Putamen (tissue), 1 donor: ENCODE measurements at places on chromosomes 11 and 22.

GRCh38 chr11:90447618-90448017, 224.8 kb upstream of the CHORDC1 start:
- DNase-seq = no peak

GRCh38 chr22:19405133-19405532, 26.4 kb downstream of the HIRA start:
- no peak for DNase-seq

DNA sequence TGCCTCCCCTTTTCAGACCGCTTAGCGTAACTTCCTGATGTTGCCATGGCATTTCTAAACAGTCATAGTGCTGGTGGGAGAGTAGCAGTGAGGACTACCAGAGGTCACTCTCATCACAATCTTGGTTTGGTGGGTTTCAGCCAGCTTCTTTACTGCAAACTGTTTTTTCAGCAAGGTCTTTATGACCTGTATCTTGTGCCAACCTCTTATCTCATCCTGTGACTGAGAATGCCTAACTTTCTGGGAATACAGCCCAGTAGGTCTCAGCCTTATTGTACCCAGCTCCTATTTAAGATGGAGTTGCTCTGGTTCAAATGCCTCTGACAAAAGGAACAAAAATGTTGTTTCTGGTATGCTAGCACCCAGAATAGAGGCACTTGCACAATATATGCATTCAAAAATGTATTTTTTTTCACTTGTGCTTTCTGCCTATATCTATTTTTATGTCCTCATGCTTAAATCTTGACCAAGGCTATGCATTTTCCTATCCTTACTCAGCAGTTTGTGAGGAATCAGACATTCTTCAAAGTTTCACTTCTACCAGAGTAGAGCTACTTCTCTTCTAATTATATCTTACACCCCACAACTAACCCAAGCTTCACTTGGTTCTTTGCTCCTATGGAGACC, 16.1 kb upstream of the OR51M1 start:
- no peak for DNase-seq

- no peak for DNase-seq
Observed at GRCh38 chr11:5507177-5507932, 2.4 kb downstream of the UBQLN3 start.

GRCh38 chr11:130897262-130898182, 18.8 kb downstream of the SNX19 start:
- DNase-seq = peak; percentile 75

GRCh38 chr22:49668402-49668801, 159.3 kb downstream of the BRD1 start:
- no peak for DNase-seq

GRCh38 chr11:13262096-13262495, 15.5 kb upstream of the BMAL1 start:
- DNase-seq = no peak

GRCh38 chr11:199782-200181, 6.9 kb downstream of the SCGB1C1 start:
- DNase-seq = no peak

- no peak for DNase-seq
Observed at GRCh38 chr11:74681686-74682651, 49.3 kb downstream of the CHRDL2 start.

DNA sequence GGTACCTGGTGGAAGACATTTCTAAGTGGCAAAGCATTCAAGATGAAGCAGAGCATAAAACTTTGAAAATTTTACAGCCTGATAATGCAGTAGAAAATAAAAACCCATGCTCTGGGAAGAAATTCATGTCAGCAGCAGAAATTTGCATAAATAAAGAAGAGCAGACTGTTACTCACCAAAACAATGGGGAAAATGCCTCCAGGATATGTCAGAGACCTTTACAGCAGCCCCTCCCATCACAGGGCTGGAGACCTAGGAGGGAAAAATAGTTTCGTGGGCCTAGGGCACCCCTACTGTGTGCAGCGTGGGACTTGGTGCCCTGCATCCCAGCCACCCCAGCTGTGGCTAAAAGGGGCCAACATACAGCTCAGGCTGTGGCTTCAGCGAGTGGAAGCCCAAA, 5.4 kb upstream of the DKK3 start:
- DNase-seq = no peak

DNA sequence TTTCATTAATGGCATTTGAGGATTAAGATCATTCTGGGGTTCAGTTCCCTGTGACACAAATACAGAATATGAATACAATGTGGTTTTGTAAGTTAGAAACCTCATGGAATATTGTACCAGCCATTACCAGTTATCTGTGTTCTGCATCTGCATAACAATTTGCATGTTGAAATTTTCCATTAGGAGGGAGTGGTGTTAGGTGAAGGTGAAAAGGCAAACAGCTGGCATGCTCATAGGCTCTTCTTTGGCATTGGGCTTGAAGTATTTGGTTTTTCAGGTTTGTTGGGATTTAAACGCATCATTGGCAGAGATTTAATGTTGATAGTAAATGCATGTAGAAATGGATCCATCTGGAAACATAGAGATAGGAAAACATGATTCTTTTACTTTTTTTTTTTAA, 18.6 kb downstream of the RTN3 start:
- no peak for DNase-seq

GRCh38 chr11:6864438-6864837, 1.6 kb downstream of the OR10A2 start:
- peak; percentile 9 for DNase-seq

GRCh38 chr11:34366522-34366921, 8.7 kb upstream of the ABTB2 start:
- DNase-seq = no peak

- DNase-seq = no peak
Observed at GRCh38 chr11:35974882-35975589, 31.2 kb downstream of the LDLRAD3 start.

DNA sequence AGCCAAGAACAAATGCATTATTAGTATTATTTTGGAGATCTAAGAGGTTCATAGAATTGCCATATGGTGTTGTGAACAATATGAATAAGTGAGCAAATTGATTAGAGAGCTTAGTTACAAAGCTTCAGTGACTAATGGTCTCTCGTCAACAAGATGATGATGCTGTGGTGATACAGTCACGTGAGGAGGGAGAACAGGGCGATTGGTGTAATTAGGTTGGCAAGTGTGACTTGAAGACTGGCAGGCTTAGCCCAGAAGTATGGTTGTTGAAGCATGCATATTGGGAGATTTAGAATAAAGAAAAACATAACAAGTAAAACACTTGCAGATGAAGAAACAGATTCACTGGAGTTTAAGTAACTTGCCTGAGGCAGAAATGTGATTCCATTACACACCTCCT, 100.6 kb upstream of the SORL1-AS1 start:
- no peak for DNase-seq

DNA sequence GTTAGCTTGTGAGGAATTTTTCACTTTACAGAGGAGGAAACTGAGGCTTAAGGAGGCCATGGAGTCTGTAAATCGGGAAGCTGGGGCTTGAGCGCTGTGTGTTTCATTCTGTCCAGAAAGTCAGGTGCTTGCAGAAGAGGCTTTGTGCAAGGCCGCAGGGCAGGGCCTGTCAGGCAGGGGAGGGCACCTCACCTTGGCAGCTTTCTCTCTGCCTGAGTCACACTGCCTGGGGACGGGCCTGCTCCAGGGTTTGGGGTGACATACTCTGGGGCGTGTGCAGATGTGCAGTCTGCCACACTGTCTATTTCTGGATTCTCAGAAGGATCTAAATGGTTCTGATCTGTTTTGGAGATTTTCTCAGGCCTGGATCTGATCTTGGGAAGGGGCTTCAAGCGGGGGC, 8.4 kb downstream of the INCENP start:
- DNase-seq = no peak

GRCh38 chr11:4087551-4087950, 7.0 kb upstream of the RRM1 start:
- no peak for DNase-seq

GRCh38 chr11:33045551-33046255, 6.3 kb downstream of the TCP11L1 start:
- DNase-seq = no peak

- no peak for DNase-seq
Observed at GRCh38 chr11:80873310-80873999, 1432.6 kb upstream of the TENM4 start.

- DNase-seq = peak; percentile 63
Observed at GRCh38 chr11:120832481-120833238, 191.2 kb upstream of the TBCEL start.

DNA sequence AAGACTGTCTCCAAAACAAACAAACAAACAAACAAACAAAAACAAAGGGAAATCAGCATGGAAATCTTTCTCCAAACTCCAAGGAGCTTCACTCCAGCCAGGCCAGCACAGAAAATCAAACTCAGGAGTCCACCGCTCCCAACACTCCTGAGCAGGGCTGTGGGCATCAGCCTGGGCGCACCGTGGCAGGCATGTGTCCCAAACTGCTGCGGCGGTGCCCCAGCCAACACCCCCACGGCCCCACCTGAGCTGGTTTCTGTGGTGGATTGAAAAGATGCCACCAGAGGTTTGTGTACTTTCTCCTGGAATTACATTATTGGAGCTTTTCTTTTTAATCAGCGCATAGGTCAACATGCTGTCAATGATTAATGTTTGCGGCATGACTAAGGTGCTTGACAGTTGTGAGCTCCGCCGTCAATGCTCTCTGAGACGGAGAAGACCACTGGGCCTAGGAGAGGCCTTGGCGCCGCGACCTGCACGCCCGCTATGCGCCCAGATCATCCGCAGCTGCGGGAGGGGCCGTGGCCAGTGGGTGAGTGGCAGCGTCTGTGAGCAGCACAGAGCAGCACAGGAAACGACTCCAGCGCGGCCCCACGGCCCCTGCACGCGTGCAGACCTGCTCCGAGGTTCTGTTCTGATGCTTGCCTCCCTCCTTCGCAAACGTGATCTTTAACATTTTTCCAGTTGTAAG, 18.1 kb downstream of the DRD4 start:
- DNase-seq = no peak

GRCh38 chr11:34915136-34916014, 804 bp downstream of the APIP start:
- DNase-seq = peak; percentile 37

- DNase-seq = no peak
Observed at GRCh38 chr22:17774206-17774925, at the start of gene BID. Gene BID (minus strand): TSS chr22:17774469. CDS start chr22:17750116, 24,353 bp downstream.

GRCh38 chr11:64996327-64996709, 453 bp downstream of the BATF2 start:
- DNase-seq = no peak

- DNase-seq = no peak
Observed at GRCh38 chr11:107991868-107992414, 16.8 kb upstream of the CUL5 start.

- no peak for DNase-seq
Observed at GRCh38 chr11:72007089-72007476, 8.4 kb downstream of the IL18BP start.

DNA sequence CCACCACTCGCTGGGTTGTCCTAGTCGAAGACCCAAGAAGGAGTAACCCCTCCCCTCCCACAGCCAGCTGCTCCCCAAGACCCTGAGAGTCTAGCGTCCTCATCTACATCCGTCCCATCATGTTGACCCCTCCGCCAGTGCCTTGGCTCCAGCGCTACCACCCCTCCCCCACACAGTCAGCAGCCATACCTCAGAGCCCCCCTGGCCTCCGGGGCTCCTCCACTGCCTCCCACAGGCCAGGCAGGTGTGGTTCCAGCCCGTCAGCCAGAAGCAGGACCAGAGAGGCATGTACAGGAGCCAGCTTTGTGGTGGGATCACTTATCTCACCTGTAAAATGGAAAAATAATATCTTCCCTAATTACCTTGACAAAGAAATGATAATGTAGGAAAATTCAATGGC, 51.5 kb upstream of the PHF21B start:
- DNase-seq = no peak

DNA sequence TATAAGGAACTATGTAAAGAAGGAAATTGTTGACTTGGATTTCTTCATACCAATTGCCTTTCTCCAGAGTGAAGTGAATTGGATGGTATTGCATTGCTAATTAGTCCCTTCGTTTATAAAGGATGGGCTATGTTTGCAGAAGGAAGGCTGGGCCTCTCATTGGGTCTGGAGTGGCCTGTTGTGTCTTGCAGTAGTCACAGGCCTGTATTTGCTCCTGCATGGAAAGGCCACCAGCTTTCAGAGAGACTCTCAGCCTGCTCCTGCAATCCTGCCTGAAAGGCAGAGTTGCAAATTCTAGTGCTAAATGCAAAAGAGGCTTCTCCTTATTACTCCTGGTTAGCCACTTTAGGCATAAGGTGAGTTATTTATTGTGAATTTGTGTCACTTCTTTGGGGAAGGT, 103.8 kb downstream of the EXT2 start:
- no peak for DNase-seq

DNA sequence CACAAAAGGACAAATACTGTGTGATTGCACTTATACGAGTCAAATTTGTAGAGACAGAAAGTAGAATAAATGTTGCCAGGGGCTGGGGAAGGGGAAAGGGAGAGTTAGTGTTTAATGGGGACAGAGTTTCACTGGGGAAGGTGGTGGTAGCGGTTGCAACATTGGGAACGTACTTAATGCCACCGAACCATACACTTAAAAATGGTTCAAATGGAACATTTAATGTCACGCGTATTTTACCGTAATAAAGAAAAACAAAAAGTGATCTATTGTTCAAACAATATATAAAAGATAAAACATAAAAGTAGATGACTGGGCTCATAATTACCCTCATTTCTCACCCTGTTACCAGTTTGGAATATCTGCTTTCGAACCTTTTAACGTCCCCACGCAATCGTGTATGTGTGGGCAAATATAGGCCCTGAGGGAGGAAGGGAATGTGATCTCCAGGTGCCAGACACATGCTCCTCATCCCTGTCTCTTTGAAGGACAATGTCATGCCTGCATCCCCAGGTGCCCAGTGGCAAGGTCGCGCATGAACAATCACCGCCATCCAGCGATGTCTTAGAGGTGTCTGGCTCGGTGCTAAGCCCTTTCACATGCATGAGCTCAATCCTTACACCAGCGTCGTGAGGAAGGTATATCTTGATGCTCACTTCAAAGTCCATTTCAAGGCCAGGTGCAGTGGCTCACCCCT, 35.3 kb downstream of the LIF start:
- no peak for DNase-seq

- DNase-seq = no peak
Observed at GRCh38 chr22:25970374-25970911, 198.8 kb upstream of the SEZ6L start.

DNA sequence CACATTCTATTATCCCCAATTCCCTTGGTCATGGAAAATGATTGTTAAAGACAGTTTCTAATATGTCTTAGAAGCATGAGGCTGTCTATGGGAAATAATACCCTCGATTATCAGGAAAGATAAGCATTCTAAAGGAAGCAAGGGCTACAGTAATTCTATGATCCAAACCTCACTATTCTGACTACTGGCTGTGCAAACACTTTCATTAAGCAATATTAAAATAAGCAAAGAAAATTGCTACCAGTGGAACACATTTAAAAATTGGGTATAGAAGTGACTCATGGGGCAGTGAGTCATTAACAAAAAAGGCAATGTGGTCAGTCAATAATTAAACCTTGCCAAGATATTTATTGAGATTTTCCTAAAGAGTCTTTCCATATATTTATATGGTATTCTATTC, 1415.2 kb upstream of the TENM4 start:
- DNase-seq = no peak

GRCh38 chr11:32341620-32342613, 93.4 kb downstream of the WT1 start:
- no peak for DNase-seq

GRCh38 chr11:1344056-1344635, 34.7 kb upstream of the TOLLIP start:
- no peak for DNase-seq
